ENCODE measurements at places on chromosomes 1 and 21. TPM values are rescaled to one million over a fixed set of nuclear protein-coding genes. Genes with fewer than 3 reads are reported as not detected.

DNA sequence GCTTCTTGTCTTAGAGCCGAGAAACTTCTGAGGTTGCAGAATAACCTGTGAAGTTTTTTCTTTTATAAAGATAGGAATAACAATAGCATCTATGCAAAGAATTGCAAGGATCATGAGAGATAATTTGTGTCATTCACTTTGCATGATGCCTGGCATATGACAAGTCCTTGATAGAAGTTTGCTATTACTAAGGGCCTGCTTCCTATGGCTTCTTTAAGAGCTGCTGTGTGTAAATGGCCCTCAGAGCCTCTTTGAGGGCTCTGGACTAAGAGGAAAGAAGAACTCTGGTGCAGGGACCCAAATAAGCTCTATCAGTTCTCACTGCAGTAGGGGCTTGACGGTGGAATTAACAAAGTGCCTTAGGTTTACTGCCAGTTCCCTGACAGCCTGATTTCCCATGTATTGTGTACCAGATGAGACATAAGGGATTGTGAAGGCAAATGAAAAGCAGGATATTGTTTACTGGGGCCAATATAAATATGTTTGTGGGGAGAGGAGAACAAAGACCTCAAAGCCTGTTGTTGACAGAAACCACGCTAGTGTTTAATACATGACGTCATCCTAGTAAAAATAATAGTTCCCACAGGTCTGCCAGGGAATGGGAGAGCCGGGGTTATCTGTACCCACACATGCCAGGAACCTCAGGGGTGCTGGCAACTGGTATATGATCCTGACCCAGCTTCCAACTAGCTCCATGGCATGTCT is 131.2 kb upstream of the UBE2U start:
- peak; percentile 19 for DNase-seq

DNA sequence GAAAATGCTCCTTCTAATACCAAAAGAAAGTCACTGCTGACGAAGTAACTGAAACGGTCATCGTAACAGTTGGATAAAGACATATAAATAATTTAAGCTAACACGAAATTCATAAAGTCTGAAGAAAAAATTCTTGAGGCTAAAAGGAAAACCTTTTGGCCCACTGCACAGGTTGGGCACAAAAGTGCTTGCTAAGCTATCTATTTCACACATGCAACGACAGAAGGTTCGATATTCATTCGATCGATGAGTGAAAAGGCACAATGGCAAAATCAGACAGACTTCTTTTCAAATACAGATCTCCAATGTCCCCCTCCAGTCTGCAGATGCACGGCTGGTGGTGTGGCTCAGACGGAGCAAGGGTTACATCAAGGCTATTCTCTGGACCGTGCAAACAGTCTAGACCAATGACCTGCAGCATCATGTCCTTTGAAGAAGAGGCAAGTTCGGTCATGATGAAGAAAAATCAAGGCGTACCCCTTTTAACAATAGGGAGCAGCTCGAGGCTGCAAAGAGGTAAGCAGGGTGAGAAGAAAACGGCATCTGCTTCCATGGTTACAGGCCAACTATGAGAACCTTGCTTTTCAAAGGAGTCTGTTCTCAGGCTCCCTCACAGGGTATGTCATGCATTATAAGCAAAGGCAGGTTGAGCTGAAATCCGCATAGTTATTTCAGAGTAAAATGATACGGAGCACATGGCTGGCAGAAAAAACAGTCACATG is 579.6 kb downstream of the USP25 start:
- no peak for DNase-seq

GRCh38 chr1:212234431-212235395 is 50.5 kb upstream of the PPP2R5A start:
- peak; percentile 92 for DNase-seq

DNA sequence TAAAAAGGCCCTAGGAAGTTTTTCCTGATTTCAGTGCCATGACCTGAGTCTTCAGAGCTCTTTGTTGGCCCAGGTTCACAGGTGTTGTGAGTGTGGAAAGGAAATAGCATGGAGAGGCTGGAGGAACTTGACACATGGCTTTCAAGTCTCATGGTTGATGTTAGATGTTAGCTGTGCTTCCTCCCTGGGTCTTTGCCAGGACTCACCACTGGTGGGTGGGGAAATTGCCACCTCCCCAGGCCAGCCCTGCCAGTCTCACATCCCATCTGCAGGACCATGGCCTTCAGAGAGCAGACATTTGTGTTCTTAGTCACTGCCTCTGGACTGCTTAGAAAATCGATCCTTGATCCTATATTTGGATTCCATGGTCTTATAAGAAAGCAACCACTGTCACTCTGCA is 383.2 kb downstream of the DISC1 start:
- peak; percentile 13 for DNase-seq

DNA sequence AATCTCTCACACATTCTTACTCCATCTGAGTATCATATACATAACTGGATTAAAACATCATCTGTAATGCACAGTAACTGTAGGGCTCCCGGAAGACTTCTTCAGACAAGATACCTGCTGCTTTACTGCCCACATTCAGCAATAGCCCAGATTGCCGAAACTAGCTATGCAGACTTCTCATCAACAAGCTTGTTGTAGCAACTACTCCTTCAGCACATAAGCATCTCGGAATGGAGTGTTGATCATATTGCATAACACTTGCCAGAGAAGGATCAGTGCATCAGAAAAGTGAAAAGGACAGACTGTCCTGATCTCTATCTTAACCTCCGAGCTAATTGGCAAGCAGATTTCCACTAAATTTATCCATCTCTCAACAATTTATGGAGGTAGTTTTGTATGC is 354.6 kb upstream of the C1orf87 start:
- DNase-seq: no peak

TRNP1 gene
- total RNA-seq: 4.6 TPM

SPRR3 gene
- not detected for total RNA-seq

NUDT4B gene
- total RNA-seq: 28.4 TPM

APCS gene
- not detected for total RNA-seq

Measured in RPMI7951 (cell line).